Left colon (tissue), 2 donors: ENCODE measurements at places on chromosomes 12 and 14.

GRCh38 chr12:46811185-46811584, 14.6 kb downstream of the SLC38A4 start:
- DNase-seq = no peak

- no peak for DNase-seq
Measured at GRCh38 chr12:2960390-2960956, 1.3 kb downstream of the TEAD4 start.

- DNase-seq = no peak
Measured at GRCh38 chr12:2884810-2885209, 5.9 kb upstream of the TULP3 start.

- DNase-seq = no peak
Measured at GRCh38 chr14:75835737-75836136, 146.1 kb downstream of the TGFB3 start.

DNA sequence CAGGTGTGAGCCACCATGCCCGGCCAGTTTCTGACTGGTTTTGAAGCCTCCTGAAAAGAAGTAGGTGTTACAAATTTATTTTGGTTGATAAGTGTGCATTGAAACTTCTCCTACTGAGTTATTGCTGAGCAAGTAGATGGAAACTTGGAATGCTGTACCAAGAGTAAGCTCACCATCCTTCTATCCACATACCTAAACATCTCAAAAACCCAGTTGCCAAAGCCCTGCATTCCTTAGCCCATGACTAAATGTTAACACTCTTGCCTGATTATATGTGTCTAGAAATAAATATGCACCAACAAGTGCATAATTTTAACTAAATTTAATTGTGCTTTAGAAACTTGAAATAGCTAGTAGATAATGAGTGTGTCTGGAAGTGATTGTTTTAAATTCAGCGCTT, 357.8 kb downstream of the DUSP6 start:
- no peak for DNase-seq

DNA sequence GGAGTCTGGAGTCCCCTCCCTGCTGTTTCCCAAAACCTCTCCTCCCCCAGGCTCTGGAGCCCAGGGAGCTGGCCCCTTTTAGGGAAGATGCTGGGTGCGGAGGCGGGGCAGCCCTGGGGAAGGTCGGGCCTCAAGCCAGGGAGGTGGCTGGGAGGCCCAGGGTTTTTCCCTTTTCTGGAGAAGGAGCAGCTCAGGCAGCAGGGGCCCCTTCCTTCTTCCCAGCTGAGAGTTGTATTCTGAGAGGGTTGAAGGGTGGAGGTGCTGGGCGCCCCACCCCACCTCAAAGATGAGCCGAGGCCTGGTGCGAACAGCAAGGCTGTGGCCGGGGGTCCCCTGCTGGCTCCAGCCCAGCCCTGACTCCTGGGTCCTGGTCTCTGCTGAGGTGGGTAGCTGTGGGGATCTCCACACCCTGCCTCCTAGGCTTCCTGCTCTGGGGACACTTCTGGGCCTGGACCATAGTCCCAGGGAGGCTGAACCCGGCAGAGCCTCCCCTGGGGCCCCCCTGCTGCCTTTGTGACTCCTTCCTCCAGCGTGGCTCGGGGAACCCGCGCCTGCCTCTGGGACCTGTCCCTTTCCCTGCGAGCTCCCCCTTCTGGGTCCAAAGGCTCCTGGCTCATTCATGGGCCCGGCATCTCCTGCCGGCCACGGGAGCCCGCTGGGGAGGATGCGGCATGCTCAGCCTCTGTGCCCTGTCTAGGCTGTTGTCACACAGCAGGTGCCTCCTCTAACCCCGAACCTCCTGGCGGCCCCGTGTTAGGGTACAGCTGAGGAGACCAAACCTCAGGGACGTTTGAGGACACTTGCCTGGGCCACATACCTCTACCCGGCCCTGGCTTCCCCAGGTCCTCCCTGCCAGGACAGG, 4.4 kb downstream of the TRMT61A start:
- DNase-seq = peak; percentile 28

DNA sequence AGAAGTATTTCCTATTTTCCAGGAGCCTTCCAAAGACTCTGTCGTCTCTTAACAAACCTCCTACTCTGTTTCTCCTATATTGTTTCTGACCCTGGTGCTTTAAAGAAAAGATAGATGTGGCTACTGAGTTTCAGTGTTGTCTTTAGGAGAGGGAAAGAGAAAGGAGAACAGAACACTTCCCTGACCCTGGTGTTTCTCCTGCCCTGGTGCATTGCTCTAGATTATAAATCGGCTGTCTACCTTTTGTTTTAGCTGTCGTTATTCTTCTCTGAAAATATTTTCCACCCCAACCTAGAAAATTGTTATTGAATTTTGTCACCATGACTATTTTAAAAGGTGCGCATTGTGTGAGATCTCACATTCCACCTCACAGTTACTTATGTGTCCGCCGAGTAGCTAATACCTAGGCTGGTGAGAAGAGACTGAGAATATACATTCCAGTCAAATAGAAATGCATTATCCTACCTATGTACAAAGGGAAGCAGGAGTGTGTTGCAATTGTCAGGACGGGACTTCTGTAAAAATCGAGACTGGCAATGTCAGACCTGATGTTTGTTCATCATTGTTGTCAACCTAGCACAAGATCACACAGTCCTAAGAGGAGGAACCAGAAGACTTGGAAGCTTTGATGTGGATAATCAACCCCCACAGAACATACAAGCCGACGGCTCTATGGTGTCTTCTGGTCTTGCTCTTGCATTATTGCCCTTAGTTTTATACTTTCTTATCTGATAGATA, 108.7 kb upstream of the SLC38A4 start:
- DNase-seq = no peak

DNA sequence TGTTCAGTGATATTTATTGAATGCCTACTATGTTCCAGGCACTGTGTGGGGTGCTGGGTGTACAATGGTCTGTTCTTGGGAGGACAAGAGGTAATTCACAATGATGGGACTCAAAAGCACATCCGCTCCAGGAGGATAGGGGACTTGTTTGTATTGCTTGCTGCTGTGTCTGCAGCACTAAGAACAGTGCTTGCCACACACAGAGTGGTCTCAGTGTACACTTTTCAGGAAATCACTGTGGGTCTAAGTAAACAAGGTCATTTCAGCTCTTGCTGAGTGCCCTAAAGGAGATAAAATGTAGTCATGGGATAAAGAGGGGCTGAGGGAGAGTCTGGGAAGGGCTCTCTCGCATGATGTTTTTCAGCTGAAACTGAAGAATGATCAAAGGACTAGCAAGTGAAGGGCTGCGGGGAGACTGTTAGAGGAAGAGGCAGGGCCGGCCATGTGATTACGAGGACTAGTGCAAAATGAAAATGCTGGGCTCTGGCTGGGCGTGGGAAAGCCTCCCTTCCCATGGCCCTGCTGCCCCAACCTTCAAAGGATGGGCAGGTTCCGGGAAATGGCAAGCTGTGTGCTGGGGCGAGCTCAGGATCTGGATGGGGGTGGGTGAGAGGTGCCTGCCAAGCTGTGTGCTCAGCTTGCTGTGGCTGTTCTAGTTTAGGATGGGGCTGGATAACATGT, 39.1 kb downstream of the ADCK1 start:
- DNase-seq = no peak

- DNase-seq = no peak
Measured at GRCh38 chr14:21016413-21017190, 8.3 kb downstream of the NDRG2 start.

DNA sequence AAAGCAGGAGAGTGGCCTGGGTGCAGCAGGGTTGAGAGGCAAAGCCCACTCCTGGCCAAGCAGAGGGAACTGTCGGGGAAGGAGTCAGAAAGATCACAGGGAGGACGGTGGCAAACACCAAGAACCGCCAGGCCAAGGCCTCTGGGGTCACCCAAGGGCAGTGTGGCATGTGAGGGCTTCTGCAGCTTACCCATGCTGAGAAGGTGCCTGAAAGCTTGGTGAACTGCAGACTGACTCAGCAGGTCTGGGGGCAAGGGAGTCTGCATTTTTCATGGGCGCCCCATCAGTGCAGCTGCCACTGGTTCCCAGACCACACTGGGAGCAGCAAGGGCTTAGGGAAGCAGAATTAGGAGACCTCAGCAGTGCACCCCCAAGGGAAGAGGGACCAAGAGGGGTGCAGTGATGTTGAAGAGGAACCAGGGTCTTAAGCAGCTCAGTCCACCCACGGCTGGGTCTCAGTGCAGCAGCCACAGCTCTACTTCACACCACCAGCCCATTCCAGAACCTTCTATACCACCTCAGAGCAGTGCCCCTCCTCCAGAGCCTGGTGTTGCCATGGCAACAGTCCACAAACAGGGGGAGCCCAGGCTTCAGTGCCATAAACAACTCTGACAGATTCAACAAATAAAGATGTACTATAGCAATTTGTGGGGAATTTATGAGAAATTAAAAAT, 59.4 kb downstream of the ITPK1 start:
- DNase-seq = no peak

DNA sequence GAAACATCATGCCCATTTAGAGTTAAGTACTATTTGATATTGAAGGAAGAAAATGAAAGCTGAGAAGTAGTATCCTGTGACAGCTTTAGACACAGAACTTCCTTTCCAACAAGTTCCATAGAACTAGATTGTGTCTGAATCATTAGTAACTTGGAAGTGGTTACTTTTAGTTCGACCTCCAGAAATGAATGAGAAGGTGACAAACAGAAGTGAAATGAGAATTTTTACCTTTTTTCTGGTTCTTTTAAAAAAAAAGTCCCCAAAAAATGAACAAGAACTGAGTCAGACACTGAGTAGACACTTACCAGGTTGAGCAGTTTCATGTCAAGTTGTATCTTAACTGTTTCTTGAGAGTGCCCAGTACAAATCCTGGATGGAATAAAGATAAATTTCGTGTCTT, 3.0 kb downstream of the ATP6V0A2 start:
- no peak for DNase-seq
